ENCODE measurements at places on chromosomes 6 and 20.
A peak's percentile ranks its signal among the peaks of the same experiment; 100 is the strongest.

- no peak for DNase-seq
These were observed 70.8 kb upstream of the FOXC1 start for GRCh38 chr6:1538810-1539478.

DNA sequence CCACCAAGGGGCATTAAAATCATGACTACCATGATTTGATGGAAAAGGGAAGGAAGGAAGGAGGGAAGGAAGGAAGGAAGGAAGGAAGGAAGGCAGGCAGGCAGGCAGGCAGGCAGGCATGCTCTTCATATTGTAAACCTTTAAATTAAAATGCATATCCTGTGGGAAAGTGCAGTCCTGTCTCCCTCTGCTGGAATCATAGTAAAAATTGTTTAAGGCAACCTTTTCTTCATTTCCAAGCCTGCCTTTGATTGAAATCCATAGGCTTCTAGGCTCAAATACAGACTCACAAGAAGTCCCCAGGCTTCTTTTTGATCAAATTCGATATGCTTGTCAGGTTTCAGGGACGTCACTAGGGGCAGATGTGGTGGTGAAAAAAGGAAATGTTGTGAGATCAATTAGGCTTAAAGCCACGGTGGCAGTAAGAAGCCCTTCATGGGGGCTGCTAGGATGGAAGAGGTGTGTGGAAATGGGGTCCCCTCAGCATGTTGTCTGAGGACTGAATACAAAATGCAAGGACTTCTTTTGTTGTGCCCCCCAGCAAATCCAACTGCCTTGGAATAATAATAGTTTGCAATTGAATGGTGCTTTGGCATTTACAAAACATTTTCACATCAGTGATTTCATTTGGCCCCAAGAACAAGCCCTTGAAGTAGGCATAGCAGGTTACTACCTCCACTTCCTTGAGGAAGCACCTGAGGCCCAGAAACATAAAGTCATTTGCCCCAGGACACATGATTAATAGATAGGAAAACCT lies 25.6 kb upstream of the GABRR1 start:
- peak; percentile 59 for DNase-seq

DNA sequence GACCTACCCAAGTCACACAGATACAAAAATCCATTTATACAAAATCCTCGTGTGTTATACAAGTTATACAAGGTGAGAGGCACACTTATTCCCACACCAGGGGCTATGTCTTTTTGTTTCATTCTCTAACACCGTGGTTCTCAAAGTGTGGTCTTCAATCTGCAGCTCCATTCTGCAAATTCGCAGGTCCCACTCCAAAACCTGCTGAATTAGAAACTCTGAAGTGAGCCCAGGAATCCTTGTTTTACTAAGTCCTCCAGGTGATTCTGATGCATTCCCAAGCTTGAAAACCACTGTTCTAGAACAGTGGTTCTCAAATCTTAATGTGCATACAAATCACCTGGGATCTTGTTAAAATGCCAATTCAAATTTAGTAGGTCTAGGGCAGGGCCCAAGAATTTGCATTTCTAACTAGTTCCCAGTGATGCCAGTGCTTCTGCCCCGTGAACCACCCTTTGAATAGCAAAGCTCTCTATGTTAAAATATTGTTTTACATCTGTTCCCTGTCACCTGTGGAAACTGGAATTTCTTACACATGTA lies 35.1 kb downstream of the LRFN2 start:
- DNase-seq: no peak

DNA sequence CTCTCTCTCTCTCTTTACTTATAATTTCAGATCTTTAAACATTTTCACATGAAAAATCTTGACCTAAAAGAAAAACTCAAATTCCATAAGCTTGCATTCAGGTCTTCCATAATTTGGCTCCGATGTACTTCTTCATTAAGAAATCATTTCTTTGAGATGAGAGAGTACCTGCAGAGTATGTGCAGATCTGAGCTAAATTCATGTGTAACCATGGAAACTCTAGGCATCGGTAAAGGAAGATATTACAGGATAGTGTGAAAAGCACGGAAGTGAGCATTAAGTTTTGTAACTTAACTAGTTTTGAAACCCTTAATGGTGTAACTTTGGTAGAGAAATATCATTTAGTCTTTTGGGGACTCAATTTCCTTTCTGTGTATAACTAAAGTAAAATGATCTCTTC lies 295.9 kb upstream of the SOX4 start:
- DNase-seq: no peak

DNA sequence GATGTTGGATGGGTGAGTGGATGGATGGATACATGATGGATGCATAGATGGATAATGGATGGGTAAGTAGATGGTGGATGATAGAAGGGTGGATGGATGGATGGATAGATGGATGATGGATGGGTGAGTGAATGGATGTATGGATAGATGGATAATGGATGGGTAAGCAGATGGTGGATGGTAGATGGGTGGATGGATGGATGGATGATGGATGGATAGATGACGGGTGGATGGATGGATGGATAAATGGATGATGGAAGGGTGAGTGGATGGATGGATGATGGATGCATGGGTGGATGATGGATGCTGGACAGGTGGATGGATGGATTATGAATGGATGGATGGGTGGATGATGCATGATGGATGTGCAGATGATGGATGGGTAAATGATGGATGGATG lies 175.5 kb downstream of the TAF4 start:
- DNase-seq: no peak

DNA sequence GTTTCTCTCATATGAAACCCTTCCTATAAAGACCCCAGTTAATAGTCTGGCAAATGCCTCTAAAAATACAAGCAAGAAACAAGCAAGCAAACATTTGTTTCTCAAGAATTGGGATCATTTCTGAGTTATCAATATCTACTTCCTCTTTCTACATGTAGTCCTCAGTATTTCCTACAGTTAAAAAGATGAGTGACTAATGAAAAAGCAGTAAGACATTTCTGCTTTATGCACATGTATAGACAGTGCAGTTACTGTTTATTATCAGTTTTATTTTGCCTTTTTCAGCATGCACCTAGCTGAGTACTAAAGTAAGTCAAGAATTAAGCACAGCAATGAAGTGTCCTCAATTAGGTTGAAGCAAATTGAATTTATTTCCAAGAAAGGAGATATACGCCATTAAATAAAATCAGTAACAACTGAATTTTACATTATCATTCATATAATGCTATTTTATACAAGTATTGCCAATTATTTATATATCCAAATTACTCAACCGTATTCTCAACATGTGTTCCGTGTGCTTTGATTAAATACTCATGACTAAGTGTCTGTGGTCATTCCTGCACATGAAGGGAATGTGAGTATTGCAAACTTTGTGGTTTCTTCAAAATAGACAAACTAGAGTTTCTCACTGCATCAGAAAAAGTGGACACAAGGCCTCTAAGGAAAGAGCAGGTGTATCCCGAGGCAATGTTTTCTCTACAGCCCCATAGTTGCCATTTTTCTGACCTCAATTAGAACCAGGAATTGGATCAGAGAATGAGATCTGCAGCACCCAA lies 159.3 kb upstream of the MARCKS start:
- no peak for DNase-seq

DNA sequence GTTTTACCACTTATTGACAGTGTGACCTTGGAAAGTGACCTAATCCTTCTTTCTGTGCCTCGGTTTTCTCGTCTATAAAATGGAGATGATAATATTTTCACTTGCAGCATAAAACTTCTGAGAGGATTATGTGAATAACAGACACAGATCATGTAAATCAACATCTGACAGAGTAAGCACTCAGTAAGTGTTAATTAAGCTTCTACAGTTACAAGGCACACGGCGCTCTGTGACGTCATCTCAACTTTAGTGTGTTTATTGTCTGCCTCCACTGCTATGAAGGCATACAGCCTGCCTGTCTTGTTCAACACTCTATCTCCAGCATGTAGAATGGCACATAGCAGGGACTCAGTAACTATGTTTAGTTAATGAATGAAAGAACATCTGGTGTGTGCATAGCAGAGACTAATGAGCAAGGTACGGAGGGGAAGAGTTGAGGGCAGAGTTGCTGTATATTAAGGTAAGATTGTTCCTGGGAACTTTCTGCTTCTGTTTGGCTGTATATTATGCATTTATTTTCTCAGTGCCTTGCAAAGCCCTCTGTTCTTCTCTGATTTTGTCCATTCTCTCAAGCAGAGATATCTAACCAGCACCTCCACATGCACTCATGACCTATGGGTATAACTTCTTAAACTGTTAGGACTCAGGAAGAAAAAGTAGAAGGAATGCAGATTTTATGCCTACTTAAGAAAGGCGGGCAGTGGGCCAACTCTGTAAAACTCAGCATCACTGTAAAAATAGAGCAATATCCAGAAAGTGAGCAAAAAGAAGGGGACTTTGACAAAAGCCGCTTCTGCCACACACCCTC lies 66.4 kb upstream of the STMND1 start:
- DNase-seq: no peak

GRCh38 chr20:55961376-55962330 lies 43.7 kb downstream of the CBLN4 start:
- no peak for DNase-seq

GRCh38 chr6:71197267-71197666 lies 91.3 kb upstream of the OGFRL1 start:
- no peak for DNase-seq

- DNase-seq: no peak
These were observed 54.1 kb downstream of the UBE2V1 start for GRCh38 chr20:50058662-50059402.

DNA sequence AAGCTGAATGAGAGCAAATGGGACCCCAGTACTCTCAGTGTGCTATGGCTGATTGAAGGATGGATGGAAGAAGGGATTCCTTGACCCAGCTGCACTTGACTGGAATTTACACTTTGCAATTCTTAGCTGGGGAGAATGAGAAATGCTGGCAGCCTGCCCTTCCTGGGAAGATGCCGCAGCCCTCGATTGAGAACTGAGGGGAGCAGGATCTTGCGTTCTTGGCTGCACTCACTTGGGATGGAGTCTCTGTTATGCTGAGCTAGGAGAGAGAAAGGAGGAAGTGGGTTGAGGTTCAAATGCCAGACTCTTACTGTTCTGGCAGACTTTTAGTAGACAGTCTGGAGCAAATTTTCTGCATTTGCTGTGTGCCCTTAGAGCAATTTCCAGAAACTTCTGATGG lies 221.2 kb downstream of the FNDC1 start:
- DNase-seq: no peak

DNA sequence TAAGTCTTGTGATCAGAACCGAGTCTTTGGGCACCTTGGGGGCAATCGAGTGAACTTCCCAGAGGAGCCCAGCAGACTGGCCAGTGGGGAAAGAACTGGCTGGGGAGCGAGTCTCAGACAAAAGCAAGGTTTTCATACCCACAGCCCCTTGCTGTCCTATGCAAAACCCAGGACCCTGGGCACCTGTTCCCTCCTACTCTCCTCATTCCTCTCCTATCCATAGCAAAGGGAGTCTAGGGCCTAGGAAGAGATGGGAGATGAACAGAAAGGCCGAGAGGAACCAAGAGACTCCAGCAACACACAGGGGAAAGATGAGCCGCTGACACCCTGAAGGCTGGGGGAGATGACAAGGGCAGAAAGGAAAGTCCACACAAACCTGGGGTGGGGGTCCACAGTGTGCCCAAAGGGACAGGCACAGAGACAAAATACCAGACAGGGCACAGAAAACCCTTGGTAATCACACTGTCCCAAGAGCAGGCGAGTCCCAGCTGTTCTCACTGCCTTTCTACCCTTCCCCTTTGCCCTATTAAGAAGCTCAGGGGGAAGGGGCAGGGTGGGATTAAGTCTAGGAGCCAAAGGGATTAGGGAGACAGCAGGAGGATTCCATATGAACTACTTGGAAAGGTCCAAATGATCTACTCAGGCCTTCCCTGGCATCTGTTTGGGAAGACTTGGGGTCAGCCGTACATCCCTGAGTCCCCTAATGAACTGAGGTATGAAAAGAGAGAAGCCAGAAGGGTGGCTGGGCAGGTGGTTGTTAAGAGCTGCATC lies 6.5 kb downstream of the PPP1R18 start:
- DNase-seq: no peak

GRCh38 chr6:134373993-134374392 lies 56.1 kb upstream of the SGK1 start:
- no peak for DNase-seq

GRCh38 chr6:35893246-35893645 lies 27.7 kb downstream of the SRPK1 start:
- DNase-seq: no peak

DNA sequence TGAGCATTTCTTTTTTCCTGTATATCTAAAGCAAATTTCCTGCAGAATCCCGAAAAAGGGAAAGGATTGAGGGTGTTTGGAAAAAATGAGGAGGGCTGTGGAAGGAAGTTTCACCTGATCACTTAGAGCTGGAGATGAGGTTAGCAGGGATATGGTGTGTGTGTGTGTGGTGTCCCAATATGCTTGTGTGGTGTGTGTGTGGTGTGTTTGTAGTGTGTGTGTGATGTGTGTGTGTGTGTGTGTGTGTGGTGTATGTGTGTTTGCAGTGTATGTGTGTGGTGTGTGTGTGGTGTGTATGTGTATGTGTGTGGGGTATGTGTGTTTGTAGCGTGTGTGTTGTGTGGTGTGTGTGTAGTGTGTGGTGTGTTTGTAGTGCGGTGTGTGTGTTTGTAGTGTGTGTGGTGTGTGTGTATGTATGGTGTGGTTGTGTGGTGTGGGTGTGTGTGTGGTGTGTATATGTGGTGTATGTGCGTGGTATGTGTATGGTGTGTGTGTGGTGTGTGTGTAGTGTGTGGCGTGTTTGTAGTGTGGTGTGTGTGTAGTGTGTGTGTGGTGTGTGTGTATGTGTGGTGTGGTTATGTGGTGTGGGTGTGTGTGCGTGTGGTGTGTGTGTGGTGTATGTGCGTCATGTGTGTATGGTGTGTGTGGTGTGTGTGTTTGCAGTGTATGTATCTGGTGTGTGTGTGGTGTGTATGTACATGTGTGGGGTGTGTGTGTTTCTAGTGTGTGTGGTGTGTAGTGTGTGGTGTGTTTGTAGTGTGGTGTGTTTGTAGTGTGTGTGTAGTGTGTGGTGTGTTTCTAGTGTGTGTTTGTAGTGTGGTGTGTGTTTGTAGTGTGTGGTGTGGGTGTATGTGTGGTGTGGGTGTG lies 67.6 kb downstream of the GCNT2 start:
- DNase-seq: no peak

GRCh38 chr20:44644667-44645131 lies 6.8 kb downstream of the ADA start:
- no peak for DNase-seq

DNA sequence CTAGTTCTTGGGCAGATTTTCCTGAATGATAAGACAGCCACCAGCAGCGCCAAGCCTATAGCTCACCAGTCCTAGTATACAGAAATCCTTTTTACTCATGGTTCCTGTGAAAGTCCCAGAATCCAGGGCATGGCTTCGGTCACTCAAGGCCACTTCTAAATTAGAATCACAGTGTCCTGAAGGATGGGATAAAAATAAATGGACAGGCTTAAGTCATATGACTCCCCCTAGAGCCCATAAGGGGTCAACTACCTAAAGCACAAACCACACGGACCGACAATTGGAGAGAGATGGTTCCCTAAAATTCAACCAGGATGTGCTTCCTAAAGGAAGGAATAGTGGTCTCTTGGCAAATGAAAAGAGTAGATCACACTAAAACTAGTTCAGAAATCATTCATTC lies 404.1 kb upstream of the PLCB4 start:
- DNase-seq: peak; percentile 2

DNA sequence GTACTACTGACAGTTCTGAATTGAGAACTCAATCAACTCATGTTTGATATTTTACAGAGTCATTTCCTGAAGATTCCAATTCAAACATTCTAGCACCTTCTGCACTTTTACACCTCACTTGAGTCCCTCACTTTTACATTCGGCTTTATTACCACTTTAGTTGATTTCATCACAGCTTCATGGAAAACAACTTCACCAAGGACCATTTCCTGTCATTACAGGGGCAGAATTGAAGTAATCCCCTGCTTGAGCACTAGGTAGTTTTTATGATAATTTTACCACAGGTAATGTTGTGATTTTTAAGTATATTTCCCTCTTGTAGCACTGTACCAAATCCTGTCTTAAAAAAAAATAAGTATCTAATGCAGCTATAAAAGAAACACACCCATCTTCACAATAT lies 312.9 kb downstream of the BTBD9 start:
- no peak for DNase-seq

Measured in HCT116 (cell line).